ENCODE measurements at places on chromosomes 1 and 21.
A peak's percentile ranks its signal among the peaks of the same experiment; 100 is the strongest.

DNA sequence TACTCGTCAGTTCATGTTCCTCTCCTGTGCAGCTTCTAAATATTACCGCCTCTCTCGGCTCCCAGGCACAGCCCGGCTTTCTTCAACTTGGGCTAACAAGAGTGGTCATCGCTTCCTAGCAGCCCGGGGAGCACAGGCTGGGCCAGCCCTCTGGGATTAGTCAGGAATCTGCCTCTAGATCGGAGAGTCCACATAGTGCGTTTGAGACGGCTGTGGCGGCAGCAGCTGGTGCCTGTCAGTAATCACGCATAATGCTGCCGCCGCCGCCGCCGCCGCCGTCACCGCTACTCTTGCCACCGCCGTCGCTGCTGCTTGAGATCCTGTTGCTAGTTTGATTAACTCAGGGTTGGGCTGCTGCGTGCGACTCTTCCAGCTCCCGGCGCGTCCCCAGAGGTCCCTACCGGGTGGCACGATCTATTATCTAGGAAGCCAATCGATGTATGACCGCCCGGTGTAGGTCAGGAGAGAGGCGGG lies at the start of gene RXRG:
TSS of gene RXRG (minus strand) at position 230 of the 474 bp plus-strand sequence. CDS start 233 bp downstream, outside the sequence.
- DNase-seq: no peak

DNA sequence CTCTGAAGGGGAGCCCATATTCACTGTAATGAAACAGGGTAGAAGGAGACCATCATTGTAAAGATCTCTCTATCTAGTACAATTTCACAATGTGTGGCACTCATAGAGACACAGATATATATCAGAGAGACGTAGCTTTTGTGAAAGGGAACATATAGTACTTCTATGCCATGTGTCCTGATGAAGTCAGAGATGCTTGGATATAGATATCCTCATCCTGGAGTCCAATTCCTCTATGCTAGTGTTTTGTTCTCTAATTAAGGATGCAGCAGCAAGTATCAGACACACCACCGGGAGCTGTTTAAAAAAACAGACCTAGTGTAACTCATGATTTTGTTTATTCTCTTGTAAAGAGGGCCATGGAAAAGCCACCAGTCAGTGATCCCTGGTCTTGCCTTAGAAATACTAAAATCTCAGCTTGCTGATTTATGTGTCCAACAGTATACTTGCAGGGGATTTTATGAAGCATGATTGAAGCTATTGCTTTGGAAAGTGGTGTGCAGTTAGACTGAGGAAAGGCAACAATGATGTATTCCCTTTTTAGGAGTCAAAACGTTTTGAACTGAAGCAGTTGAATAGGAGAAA lies 2.5 kb downstream of the NCAM2 start:
- no peak for DNase-seq

DNA sequence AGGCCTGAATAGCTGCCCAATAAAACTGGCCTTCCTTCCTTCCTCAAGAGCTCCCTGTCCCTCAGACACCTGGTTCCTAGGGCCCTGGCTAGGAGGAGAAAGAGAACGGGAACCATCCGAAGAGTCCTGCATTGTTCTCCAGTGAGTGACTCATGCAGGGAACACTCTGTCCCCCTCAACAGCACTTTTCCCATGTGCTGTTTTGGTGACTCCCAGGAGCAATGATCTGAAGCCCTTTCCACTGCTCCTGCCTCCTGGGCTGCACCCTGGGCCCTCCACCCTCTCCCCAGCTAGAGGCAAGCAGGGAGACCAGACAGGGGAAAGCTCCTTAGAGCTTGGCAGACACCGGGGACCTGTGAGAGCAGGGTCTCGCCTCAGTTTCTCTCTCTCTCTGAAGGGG lies 18.9 kb downstream of the TNNT2 start:
- no peak for DNase-seq

DNA sequence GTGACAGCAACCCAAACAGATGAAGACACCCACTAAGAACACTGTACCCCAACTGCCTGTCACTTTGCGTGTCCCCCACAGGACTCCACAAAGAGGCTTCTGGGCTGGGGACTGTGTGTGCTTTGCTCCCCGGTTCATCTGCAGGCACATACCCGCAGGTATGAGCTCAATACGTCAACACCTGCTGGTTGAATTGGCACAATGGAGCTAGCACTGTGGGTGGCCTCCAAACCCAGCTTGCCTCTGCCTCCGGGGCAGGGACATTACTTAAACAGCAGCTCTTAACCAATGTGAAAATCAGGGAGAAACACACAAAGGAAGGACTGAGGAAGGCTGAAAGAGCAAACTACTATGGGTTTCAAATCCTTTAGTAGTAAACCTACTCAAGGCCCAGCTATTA lies 140.2 kb upstream of the TIAM1 start:
- no peak for DNase-seq

- no peak for DNase-seq
Observed at GRCh38 chr1:186275822-186276221, 99.2 kb downstream of the TPR start.

- DNase-seq: no peak
Observed at GRCh38 chr1:3663999-3664699, 11.8 kb downstream of the TP73 start.

DNA sequence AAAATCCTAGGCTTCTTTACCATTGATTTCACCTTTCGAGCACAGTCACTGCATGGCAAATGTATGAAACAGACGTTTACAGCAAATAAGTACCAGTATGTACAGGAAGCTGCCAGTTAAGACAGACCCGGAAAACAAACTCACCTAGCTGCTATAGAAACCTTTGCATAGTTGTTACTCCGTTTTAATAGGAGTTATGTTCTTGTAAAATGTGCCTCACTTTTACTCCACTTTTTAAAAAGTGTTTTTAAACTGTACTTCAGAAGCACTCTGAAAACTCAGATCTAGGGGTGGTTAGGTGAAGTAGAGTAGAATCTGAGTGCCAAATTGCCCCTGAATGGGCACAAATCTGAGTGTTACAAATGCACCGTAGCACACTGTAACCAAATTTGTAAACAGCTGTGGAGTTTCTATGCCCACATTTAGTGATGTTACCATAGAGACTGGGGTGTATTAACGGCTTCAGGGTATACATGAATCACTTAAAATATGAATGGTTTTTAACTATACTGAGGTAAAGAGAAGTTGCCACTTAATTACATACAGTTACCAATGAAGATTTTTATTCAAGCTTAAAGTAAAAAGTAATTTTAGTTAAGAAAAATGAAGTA lies 30.7 kb downstream of the CNIH4 start:
- no peak for DNase-seq

GRCh38 chr1:115927971-115928370 lies 48.3 kb upstream of the SLC22A15 start:
- DNase-seq: no peak

GRCh38 chr1:203439131-203439730 lies 36.4 kb upstream of the PRELP start:
- DNase-seq: no peak

GRCh38 chr1:4002061-4002521 lies 102.0 kb upstream of the C1orf174 start:
- DNase-seq: no peak

DNA sequence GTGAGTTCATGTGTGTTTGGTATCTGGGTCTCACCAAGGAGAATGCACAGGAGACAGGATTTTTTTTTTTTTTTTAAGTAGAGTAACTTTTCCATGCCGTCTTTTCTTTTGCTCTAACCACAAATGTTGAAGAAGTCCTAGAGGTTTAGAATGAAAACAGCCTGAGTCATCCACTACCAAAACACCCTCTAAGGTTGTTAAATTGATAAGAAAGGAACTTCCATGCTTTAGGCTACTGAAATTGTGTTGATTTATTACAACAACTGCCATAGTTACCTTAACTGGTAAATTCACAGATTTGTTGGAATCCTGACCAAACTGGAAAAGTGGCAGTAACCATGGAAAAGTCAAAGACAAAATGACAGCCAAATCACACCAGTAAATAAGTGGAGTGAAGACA lies 375.6 kb downstream of the AMY1C start:
- no peak for DNase-seq

- no peak for DNase-seq
Observed at GRCh38 chr21:43369124-43369523, 57.8 kb downstream of the SIK1 start.

- peak; percentile 64 for DNase-seq
Observed at GRCh38 chr21:14545906-14546480, at the start of gene SAMSN1. Gene SAMSN1, minus strand, starts transcription at chr21:14546315. Its CDS starts 54 bp downstream, at chr21:14546261.

DNA sequence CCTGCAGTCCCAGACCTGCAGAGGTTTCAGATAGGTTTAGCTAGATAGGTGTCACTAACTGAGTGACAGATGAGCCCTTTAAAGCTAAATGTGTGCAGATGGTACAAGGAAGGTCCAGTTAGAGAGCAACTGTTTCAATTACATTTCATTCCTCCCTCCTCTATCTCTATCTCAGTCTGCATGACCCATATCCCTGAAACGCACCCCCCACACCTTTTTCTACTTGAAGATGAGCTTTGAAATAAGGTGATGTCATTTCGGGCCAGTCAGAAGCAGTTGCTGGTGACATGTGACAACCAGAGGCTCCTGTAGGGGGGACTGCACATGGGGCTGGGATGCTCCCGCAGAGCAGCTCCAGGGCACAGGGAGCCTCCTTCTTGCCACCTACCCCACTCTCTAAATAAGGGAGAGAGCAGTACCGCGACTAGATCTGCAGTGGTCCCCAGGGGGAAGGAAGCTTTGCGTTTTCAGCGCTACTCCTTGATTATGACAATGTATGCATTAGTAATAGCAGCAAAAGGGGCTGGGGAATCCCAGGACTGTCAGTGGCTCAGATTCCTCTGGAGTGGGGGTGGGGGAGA lies 4.3 kb downstream of the ATP8B2 start:
- DNase-seq: no peak

- DNase-seq: no peak
Observed at GRCh38 chr1:233873666-233874065, 30.8 kb upstream of the SLC35F3 start.

DNA sequence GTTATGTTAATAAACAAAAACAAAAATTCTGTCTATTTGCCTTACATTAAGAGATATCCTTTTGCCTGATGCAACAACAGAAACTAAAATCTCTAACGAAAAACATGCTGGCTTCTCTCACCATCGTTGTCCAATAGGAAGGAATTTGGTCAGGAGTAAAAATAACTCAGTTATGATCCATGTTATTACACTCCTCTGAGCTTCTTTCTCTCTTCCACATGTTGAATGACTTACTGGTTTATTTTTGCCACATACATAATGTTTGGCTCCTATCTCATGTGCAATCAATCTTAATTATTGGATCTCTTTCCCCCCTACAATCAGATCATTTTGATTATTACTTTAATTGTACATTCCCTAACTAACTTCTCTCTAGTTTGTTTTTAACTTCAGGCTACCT lies 688.4 kb downstream of the USP25 start:
- no peak for DNase-seq

- no peak for DNase-seq
Observed at GRCh38 chr1:182317611-182318161, 73.9 kb downstream of the GLUL start.

Measured in memory B cell (primary cell).